ENCODE measurements at places on chromosomes 7 and 10.
A peak's percentile ranks its signal among the peaks of the same experiment; 100 is the strongest.

- DNase-seq = no peak
These were observed 30.0 kb downstream of the IKZF1 start for GRCh38 chr7:50334341-50334994.

GRCh38 chr10:132422903-132423825, 26.2 kb downstream of the PWWP2B start:
- peak; percentile 18 for DNase-seq

DNA sequence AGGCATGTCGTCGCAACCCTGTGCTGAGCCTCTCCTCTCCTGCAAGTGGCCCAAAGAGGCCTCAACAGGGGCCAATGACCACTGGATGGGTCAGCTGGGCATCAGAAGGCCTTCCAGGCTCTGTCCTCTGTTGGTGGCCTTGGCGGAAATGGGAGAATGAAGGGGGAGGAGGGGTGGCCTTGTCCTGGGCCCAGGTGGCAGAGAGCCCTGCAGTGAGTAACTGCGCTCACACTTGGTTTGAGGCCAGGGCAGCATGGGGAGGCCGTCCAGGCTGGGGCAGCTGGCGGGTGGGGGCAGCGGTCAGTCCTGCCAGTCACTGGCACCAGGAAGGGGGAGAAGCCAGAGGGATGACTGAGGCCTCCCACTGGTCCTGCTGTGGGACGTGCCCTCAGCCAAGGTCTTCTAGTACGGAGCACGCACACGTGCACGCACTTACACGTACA, 59.8 kb downstream of the LHPP start:
- DNase-seq = no peak

GRCh38 chr10:88730864-88731263, 24.8 kb downstream of the LIPK start:
- no peak for DNase-seq

DNA sequence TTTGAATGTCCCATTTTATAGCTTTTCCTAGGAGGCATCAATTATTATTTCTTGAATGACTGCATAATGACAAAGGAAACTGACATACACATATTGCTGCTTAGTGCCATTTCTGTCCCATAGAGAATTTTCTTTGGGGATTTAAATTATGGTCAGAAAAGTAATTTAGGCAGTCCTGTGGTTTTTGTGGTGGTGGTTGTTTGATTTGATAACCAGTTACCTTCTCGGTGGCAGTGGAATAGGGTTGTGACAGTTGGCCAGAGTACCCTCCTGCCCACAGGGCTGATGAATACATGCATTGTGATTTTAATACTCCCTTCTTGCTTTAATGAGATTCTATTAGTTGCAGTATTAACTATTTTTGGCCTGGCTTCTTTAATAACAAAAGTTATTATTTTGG, 6.6 kb upstream of the SGCE start:
- DNase-seq = no peak

GRCh38 chr10:29160150-29160617, 128.7 kb upstream of the LYZL1 start:
- peak; percentile 58 for DNase-seq

- DNase-seq = no peak
These were observed 213.2 kb downstream of the TRIL start for GRCh38 chr7:28744951-28745350.

DNA sequence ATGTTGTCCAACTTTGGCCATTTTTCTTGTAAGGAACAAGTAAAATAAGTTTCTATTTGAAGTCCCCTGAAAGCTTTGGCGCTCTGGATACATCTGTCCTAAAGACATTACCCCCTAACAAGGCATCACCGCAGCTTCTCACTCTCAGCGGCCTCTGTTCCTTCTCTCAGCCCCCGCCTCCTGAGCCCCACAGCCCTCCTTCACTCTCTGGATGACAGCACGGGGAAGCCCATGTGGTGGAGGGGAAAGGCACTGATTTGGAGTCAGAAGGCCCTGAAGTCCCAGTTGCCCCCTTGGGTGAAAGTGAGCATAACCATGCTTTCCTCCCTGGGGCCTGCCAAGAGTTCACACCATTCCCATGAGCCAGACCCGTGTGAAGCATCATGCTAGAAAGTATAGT, 4.6 kb downstream of the H2BK1 start:
- DNase-seq = no peak

GRCh38 chr10:33365301-33365700, 30.8 kb upstream of the NRP1 start:
- DNase-seq = no peak

DNA sequence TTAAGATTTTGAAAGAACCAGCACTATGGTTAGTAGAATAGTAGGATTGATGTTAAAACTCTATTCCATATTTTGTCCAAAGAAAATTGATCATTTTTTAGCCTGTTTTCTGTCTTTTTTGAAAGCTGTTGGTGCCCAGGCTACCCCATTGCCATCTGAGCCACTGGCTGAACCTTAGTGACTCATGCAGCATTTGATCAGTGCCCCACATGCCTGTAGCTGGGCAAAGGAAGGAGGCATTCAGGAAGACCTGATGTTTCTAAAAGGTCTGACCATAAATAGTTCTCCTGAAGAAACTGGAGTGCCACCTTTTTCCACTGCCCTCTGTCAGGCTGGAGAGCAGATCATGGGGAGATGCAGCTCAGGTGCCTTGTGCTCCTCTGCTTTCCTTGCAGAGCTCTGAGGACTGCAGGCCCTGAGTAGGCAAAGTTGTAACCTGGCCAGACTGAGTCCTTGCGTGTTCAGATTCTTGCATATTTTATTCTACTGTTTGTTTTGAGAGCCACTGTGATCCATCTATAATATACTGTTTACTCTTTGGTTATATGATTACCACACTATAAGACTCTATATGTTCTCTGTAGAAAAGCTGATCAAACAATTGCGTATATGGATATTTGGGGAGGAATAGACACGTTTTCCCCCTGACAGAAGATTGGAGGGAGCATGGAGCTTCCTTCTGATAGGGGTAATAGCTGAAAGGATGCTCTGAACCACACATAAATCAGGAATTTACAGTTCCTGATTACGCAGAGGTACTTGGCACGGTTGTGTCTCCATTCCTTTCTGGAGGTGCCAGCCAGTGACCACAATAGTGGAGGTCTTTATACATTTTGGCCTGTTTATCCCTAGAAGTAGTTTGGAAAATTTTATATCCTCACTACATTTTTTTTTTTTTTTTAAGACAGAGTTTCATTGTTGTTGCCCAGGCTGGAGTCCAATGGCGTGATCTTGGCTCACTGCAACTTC, 48.9 kb upstream of the GJD4 start:
- no peak for DNase-seq

GRCh38 chr10:80540618-80540980, 2.9 kb downstream of the SH2D4B start:
- DNase-seq = no peak

GRCh38 chr7:91880413-91881241, at the start of gene MTERF1:
TSS of gene MTERF1 (minus strand) at chr7:91880702. CDS start at chr7:91880083, 619 bp downstream.
- DNase-seq = peak; percentile 92

DNA sequence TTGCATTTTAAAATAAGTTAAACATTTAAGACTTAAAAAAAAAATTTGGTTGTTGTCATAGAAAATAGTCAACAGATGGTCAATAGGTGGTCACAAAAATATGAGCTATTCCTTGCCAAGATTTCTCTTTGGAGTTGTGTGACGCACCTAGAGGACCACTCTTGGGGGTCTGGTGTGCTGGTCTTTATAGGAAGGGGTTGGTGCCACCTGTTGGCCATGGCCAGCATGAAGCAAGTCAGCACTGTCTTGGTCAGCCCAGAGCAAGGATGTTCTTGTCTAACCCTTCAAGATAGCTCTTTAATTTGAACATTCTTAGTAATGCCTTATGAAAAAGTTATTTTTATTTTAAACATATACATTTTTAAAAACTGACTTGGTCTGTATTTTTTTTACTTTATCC, 267.9 kb upstream of the CNTNAP2 start:
- no peak for DNase-seq

DNA sequence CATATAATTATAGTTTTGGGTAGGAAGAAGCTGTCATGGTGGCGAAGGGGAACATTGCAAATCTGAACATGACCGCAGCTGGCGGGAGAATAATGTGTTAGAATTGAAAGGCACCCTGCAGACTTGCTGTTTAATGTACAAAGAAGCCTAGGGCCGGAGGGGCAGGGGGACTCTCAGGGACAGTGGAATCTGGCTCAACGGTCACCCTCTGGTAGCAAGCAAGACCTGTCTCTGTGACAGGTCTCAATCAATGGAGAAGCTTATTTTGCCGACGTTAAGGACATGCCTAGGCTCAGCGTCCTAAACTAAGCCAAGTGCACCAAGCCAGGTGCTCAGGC, 177.3 kb downstream of the NSUN6 start:
- no peak for DNase-seq

- DNase-seq = peak; percentile 95
These were observed at the start of gene PITX3 for GRCh38 chr10:102241444-102242117. TSS of gene PITX3 (minus strand) at chr10:102241512. CDS start at chr10:102232080, 9,432 bp downstream.

- DNase-seq = peak; percentile 44
These were observed 2.7 kb downstream of the CAV1 start for GRCh38 chr7:116527521-116527920.

DNA sequence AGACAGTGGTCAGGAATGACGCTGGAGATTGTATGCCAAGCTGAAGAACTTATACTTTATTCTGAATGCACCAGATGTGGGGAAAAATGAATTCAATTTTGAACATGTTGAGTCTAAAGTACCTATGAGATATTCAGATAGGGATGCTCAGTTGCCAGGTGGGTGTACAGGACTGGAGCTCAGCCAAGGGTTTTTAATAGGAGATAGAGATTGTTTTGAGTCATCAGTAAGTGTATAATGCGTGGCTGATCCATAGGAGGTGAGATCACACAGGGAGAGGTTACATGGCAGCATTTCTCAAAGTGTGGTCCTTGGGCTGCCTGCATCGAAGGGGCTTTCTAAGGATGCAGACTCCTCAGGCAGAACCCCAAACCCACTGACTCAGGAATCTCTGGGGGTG, 6.8 kb upstream of the HIPK2 start:
- DNase-seq = no peak

GRCh38 chr10:86187499-86188239, 178.9 kb downstream of the GRID1 start:
- DNase-seq = no peak

DNA sequence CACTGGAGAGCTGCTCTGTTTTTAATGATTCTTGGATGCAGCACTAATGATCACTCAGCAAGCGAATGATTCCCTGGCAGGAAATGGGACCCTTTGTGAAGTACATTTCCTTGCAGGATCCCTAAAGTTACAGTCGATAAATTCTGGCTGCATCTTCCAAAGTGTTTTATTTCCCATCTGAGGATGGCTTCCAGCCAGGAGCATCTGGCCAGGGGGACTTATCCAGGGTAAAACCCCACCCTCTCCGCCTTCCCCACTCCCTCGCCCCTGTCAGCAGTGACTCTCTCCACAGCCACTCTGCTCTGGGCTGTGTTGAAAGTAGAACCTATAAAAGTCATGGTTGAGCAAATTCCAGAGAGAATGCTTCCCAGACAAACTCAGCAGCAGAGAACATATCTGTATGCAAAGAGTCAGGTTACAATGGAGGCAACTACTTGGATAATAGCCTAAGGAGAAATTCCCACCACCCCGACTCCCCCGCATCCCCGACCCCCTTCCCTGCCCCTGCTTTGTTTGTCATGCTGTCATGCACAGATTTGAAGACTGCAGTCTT, 111.0 kb upstream of the ANLN start:
- peak; percentile 75 for DNase-seq

GRCh38 chr10:12572281-12572680, 222.9 kb downstream of the CAMK1D start:
- DNase-seq = no peak

- peak; percentile 18 for DNase-seq
These were observed 179.4 kb downstream of the CPEB3 start for GRCh38 chr10:92111336-92111939.

DNA sequence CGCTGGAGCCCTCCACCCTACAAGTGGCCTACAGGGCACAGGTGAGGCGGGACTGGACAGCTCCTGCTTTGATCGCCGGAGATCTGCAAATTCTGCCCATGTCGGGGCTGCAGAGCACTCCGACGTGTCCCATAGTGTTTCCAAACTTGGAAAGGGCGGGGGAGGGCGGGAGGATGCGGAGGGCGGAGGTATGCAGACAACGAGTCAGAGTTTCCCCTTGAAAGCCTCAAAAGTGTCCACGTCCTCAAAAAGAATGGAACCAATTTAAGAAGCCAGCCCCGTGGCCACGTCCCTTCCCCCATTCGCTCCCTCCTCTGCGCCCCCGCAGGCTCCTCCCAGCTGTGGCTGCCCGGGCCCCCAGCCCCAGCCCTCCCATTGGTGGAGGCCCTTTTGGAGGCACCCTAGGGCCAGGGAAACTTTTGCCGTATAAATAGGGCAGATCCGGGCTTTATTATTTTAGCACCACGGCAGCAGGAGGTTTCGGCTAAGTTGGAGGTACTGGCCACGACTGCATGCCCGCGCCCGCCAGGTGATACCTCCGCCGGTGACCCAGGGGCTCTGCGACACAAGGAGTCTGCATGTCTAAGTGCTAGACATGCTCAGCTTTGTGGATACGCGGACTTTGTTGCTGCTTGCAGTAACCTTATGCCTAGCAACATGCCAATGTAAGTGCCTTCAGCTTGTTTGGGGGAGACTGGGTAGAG, at the start of gene COL1A2:
Gene COL1A2, plus strand, starts transcription at position 459 of the 704 bp plus-strand sequence. Its CDS starts 137 bp downstream, at position 596.
- peak; percentile 99 for DNase-seq

- DNase-seq = no peak
These were observed 229.6 kb downstream of the CREB5 start for GRCh38 chr7:28641752-28642545.

DNA sequence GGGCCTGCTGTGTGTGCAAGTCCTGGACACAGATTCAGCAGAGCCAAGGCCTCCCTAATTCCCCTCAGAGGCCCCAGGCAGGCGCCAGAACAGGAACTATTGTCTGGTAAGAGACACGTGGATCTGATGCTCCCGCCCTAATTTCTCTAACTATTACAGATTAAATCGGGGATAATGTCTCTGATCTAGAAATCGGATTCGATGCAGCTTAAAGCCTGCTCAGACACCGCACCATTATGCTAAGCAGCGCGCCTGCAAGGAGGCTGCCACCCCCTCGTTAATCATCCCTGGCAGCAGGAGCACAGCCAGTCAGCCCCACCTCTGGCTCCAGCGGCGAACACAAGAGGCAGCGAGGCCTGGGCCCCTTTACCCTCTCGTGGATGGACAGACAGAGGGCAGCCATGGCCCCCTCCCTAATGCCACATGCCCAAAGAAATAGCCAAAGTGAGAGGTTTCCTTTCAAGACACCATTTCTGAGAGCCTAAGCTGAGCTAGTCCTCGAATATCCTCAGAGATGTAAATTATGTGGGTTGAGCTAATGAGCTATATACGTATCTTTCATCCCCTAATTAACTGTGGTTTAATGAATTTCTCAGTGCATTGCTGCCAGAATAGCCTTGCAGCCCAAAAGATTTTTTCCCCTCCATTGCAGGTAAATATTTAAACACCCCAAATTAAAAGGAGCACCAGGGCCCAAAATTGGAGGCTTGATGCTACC, 122.1 kb downstream of the GRID1 start:
- no peak for DNase-seq

DNA sequence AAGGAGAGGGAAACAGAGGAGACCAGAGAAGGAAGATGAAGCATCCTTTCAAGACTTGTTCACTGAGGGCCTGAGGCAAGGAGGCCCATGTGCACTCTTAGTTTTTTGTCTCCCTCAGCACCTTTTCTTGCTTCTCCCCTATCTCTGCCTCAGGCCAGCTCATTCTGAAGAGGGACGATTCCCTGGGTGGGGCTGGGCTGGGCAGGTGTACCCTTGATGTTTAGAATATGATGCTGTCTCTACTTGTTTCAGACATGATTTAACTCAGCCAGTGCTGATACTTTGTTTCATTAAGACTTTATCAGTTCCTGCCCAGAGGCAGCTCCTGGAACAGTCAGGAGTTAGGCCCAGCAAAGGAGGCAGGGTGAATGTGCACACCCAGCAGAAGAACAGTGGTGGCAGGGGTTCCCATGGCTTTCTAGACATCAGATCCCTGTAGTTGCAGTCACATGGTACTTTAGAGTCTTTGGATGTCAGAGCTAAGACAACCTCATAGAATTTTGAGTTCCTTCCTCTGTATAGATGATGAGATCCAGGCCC, 3.4 kb downstream of the PRXL2A start:
- DNase-seq = no peak
